ENCODE measurements at places on chromosomes 6 and 20.

DNA sequence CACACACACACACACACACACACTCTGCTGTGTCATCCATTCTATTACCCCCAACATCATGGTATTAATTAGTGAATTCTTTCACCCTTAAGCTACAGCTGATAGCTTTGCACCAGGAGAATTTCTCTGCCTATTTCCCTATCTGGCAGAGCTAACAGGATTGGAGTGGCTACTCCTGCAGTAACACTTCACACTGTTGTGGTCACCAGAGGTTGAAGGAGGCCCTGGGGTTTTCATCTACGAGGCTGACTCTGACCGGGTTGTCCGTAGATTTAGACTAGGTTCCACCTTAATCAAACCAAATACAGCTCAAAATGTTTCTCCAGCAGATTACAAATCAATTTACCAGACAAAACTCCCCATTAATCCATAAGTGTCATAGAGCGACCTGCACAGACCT, 69.2 kb upstream of the RIPOR2 start:
- DNase-seq: no peak

DNA sequence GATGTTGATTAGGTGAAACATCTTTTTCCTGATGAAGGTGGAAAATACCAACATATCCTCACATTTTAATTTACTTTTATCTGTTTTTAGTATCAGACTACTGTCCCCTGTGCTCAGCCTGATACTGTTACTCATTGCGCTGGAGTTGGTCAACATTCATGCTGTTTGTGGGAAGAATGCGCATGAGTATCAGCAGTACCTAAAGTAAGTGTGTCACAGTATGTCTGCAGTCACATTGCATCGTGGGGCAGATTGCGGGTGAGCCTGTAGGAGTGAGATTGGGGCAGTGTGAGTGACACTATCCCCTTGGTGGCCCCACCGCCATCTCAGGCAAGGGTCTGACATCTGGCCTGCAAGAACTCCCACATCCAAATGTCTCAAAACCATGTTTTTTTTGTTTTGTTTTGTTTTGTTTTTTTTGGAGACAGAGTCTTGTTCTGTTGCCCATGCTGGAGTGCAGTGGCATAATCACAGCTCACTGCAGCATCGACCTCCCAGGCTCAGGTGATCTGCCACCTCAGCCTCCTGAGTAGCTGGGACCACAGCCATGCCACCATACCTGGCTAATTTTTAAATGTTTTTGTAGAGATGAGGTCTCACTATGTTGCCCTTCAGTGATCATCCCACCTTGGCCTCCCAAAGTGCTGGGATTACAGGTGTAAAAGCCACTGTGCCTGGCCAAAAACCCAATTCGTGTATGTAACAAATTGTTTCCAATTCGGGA, 27.8 kb downstream of the ERMARD start:
- DNase-seq: no peak

- no peak for DNase-seq
These were observed 169.1 kb upstream of the CST7 start for GRCh38 chr20:24779946-24780345.

DNA sequence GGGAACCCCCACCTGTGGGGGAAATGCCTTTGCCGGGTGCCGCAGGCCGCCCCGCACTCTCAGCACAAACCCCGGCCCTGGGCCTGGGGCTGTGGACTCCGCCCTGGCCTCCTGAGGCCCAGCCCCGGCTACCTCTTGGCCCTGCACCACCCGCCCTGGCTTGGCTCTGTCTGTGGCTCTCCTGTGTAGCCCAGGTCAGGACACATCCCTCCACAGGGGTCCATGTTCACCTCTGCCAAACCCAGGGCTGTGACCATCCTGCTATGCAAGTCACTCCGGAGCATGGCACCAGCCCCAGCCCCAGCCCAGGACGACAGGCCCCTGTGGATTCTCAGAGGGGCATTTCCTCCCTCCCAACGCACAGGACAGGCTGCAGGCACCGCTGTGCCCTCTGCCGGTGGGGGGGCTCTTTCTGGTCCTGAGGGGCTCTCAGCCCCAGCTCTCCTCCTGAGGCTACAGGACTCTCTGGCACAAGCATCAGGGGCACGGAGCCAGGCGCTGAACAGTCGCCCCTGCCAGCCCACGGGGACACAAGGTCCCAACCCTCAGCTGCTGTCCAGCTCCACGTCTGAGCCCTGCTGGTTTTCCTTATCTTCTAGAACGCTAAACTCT, 45.7 kb downstream of the TAF4 start:
- no peak for DNase-seq

GRCh38 chr6:43971776-43972126, 155.5 kb downstream of the MRPL14 start:
- DNase-seq: no peak

- DNase-seq: no peak
These were observed 62.2 kb upstream of the CLDN20 start for GRCh38 chr6:155201461-155202226.

GRCh38 chr6:112214739-112215269, 39.6 kb downstream of the LAMA4 start:
- DNase-seq: peak; percentile 50

DNA sequence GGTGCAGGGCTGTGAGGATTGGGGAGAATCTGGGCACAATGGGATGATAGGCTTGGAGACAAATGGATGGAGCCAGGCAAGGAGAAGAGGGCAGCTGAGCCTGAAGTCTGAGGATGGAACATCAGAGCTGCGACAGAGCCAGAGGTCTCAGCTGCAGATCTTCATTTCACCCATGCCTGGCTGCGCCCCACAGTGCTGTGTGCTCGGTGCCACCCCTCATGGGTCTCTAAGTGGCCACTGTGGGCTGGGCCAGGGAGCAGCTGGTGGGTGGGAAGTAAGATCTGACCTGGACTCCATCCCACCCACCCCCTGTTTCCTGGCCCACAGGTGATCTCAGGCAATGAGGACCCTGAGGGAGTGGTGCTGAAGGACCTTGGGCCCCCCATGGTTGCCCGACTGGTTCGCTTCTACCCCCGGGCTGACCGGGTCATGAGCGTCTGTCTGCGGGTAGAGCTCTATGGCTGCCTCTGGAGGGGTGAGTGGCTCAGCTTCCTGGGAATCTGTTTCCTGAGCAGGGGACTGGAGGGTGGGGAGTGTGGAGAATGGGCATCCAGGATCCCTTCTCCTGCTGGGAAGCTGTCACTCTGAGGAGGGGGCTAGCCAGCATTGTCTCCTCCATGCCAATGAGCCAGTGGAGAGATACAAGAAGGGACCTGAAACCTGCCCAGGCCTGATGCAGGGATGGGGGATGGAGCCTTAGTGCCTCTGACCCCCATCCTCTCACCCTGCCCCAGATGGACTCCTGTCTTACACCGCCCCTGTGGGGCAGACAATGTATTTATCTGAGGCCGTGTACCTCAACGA, 6.5 kb downstream of the DDR1 start:
- no peak for DNase-seq
